SHP77 (cell line): ENCODE measurements at places on chromosomes 13 and 19.

DNA sequence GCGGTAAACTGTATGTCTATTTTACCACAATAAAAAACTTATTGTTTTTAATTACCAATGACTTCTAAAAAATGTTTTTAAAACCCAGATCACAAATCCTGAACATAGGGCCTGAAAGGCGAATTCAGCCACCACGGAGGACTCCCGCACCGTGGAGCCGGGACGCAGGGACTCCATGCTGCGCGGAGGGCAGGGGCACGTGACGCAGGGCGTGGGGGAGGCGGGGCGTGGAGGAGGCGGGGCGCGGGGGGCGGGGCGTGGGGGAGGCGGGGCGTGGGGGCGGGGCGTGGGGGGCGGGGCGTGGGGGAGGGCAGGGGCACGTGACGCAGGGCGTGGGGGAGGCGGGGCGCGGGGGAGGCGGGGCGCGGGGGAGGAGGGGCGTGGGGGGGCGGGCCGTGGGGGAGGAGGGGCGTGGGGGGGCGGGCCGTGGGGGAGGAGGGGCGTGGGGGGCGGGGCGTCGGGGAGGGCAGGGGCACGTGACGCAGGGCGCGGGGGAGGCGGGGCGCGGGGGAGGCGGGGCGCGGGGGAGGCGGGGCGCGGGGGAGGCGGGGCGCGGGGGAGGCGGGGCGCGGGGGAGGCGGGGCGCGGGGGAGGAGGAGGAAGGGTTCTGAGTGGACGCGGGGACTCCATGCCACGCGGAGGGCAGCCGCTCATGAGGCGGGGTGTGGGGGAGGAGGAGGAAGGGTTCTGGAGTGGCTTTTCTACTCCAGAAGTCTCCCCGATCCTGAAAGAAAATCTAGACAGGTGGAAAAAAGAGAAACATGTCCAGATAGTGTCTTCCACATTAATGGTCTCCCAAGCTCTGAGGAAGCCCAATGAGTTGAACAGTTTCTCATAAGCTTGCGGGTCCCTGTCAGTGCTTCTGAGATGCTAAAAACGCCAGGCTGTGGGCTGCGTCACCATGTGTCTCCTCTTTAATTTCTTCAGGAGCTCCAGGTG lies 4.4 kb upstream of the PROZ start:
- peak; percentile 52 for DNase-seq

GRCh38 chr13:110336681-110337080 lies 29.6 kb downstream of the COL4A2 start:
- DNase-seq, result no peak

- DNase-seq, result no peak
These were observed 36.7 kb upstream of the UBL3 start for GRCh38 chr13:29887030-29887557.

DNA sequence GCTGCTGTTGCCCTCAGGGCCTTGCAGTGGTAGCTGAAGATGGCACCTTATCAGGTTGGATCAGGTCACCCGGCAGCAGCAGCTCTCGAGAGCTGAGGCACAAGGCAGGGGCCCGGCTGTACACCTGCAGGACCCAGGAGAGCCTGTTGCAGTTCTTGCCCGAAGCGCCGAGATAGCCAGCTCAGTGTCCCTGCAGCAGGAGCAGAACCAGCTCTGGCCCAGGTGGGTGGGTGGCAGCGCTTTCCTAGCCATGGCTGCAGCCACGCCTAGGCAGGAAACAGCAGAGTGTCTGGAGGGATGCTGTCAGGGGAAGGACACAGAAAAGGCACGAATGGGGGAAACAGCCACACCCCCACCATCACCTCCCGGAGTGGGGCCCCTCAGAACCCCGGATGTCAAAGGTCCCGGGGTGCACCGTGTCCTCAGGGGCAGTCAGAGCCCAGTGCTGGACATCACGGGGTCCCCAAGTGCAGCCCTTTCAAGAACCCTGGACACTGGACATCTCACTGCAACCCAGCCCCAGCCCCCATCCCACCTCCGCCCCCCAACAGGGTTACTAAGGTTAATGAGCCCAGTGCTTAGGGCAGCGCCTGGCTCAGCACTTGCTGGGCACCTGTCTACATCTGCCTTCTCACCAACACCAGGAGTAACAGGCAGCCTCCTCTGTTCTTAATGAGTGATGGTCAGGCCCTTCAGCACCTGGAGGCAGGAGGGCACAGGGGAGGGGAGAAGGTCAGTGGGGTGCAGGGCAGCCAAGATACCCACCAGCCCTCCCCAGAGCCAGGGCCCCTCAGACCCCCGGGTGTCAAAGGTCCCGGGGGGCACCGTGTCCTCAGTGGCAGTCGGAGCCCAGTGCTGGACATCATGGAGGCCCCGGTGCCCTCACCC lies 8.7 kb downstream of the ACP4 start:
- DNase-seq, result no peak
